Mesenchymal stem cell (in vitro differentiated cells and primary cell): ENCODE measurements at places on chromosomes 1 and 21.

DNA sequence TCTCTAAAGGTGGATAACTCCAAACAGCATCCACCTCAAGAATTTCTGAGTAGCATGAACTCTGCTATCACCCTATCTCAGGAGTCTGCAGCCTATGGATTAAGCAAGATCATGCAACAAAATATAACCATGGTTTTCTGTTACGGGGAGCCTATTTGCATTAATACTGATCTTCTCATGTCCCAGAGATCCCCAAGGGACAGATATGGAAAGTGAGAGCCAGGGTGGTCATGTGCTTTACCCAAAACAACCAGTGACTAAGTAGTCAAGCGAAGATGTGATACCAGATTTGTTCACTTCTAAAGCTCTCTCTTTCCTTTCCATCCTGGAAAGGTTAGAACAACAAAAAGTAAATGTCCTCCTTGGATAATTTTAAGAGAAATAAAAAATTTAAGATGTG, 125.1 kb downstream of the PRRX1 start:
- DNase-seq: no peak

DNA sequence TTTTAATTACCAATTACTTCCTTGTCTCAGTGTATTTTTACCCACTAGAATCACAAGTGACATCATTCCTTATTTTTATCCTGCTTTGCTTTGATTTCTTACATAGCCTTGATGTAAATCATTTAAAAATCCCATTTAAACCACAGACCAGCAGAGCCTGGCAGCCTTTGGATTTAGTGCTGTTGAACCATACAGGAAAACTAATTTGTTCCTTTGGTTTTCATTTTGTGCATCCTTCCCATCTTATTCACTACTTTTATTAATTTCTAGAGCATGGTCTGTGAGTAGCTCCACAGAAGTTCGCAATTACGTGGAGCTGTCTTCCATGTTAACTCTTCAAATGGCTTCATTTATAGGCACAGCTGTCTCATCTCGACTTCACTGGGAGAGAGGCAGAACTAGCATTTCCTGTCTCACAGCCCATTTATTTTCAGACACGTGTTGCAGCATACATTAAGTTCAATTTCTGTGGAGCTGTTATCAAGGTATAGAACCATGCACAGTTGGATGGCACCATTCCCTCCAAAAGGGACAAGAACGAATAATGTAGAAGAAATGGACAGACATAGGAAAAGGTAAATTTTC, 235.3 kb downstream of the MRPL39 start:
- no peak for DNase-seq

GRCh38 chr1:201363467-201363866, 14.0 kb downstream of the TNNT2 start:
- no peak for DNase-seq

GRCh38 chr1:171188388-171189266, 3.5 kb downstream of the FMO2 start:
- peak; percentile 51 for DNase-seq

- DNase-seq: peak; percentile 88
These were observed at the start of gene LRRC47 for GRCh38 chr1:3796215-3797061. LRRC47 (minus strand) TSS chr1:3796498; CDS start chr1:3796476, 22 bp downstream.

GRCh38 chr1:226826479-226827261, 43.7 kb upstream of the PSEN2 start:
- no peak for DNase-seq

GRCh38 chr1:75341537-75341936, 207.3 kb downstream of the LHX8 start:
- DNase-seq: no peak

GRCh38 chr1:225470211-225471108, 42.6 kb upstream of the LBR start:
- no peak for DNase-seq

DNA sequence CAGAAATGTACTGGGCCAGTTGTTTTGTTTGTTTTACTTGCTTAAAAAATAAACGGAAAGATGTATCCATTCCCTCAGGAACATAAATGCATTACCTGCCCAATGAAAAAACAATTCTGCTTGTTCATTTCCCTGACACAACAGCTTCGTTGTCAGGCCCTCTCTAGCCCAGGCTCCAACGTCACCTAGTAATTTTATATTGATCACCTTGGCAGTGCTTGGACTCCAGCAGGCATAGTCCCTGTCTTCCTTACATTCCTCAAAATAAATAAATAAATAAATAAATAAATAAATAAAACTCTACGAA, 1.2 kb downstream of the CEP170 start:
- no peak for DNase-seq

DNA sequence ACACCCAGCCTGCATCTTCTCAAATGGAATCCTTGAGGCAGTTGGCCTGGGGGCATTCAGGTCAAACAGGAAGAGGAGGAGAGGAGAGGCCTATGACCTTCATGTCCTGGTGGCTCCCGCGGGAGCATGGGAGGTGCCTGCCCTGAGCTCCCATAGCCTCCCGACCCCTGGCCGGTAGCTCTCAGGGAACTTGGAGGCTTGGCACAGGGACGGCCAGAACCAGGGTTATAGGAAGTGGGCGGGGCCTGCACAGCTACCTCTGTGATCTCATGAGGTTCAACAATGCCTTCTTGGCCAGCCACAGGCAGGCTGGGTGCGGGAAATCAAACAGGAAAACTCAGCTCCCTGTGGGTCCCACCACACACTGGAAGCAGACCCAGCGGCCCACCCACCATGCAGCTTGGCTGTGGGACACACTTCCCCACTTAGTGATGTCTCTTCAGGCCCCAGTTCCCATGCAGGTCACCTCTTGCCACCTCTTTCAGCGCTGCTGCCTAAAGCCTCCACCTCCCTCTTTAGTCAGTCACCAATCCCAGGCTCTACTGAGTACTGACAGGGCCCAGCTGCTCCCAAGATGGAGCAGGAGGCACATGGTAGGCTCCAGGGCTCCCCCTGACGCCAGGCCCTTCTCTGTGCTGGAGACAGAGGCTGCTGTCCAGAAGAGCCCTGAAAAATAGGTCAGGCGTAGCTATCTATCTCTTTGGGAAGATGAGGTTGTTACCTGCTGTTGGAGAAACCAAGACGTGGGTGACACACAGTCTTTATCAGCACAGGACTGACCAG, at the start of gene SLFNL1:
SLFNL1 (minus strand) TSS at position 200 of the 783 bp plus-strand sequence. CDS start 1,065 bp downstream, outside the sequence.
- DNase-seq: peak; percentile 53

DNA sequence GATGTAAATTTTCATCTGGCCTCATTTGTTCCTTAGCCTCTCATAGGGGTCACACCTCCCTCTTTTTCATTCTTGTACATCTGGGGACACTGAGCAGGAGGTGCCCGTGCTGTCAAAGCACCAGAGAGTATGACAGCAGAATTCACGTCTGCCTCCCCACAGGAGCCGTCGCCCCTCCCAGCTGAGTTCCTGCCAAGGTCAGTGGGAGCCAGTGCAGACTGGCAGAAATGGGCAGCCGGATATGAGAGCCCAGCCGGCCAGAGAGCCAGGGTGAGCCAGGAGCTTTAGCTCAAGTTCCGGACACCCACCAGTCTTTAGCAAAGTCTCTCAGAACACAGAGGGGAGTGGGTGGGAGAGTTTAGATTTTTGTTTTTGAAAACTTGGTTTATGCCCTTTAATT, 21.9 kb downstream of the GPR137B start:
- DNase-seq: no peak

- DNase-seq: no peak
These were observed 12.2 kb downstream of the CDC42BPA start for GRCh38 chr1:227305894-227306626.

GRCh38 chr1:85047472-85048295, 616 bp downstream of the MCOLN3 start:
- DNase-seq: peak; percentile 22

GRCh38 chr21:33661146-33661545, 18.8 kb downstream of the ITSN1 start:
- DNase-seq: no peak

DNA sequence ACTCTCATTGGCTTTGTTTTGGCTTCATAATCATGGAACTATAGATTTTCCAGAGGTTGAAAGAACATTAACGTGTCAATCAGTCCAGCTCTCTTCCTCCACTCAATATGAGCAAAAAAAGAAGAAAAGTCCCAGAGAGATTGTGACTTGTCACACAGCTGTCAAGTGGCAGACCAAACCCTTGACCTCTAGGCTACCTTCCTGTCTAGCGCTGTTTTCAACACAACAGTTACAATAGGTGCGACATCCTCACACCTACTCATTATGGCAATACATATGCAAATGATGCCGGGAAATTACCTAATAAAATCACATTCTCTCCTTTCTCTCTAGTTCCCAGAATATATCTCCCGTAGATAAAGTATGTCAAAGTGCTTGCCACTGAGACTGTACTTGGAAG, 1.1 kb downstream of the WARS2 start:
- no peak for DNase-seq

GRCh38 chr21:17612565-17613241, at the start of gene BTG3:
BTG3 (minus strand) TSS chr21:17612901; CDS start chr21:17609144, 3,757 bp downstream.
- DNase-seq: peak; percentile 76

DNA sequence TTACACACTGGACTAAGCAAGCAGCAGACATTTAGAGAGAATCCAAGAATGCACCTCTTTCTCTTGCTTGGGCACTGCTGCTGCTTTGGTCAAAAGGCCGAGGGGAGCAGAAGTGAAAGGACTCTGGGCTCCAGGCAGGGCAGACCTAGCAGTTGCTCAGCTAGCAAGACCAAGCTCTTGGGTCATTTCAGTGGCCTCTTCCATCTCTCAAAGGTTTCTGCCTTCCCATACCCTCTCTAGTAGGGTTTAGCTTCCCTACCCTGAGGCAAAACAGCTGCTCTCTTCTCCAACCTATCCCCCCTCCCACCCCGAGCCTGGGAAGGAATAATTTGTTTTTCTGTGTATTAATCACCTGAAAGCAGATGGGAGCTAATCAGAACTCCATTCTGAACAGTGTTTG, 25.8 kb downstream of the TFAP2E start:
- no peak for DNase-seq
